NCI-H226 (cell line): ENCODE measurements at places on chromosomes 2 and 18.

GRCh38 chr2:51013079-51013932 lies 18.6 kb downstream of the NRXN1 start:
- no peak for DNase-seq

DNA sequence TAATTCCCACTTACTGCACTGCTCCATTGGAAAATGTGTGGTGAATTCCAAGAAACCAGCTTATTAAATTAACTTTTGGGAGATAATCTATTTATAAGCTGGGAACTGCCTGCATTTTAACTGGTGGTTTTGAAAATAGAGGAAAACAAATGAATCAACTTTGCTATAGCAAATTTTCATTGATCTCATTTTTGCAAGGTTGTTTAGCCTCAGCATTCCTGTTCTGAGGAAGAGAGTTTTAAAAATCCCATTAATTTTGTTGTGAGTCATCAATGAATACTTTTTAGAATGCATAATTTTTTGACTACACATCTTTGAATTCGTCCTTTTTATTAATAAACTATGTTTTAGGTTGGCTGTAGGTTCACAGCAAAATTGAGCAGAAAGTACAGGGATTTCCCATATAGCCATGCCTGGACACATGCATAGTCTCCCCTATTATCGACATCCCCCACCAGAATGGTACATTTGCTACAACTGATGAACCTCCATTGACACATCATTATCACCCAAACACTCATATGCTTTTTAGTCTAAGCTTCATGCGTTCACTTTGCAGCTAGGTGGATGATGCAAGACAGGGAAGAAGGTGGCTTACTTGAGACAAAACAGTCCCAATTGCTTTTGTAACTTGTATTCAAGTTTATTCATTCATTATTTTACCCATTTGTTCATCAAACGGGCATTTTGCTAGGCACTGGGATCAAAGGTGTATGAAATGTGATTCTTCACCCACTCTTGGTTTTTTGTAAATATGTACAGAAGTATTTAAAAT lies 106.9 kb downstream of the ZNF521 start:
- no peak for DNase-seq

DNA sequence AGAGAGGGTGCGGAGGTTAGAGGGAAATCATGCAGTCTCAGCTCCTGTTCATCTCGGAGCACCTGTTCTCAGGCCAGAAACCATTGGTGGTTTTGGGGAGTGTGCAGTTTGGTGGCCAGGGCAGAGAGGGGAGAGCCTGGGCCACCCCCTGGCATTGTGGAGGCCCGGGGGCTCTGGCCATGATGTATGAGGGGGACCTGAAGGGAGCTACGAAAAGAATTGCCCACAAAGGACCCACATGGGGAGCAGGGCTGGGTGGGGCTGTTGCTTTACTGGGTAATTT lies 87.7 kb downstream of the DGKD start:
- DNase-seq = no peak

- no peak for DNase-seq
Observed at GRCh38 chr2:1941556-1941955, 197.2 kb upstream of the PXDN start.

DNA sequence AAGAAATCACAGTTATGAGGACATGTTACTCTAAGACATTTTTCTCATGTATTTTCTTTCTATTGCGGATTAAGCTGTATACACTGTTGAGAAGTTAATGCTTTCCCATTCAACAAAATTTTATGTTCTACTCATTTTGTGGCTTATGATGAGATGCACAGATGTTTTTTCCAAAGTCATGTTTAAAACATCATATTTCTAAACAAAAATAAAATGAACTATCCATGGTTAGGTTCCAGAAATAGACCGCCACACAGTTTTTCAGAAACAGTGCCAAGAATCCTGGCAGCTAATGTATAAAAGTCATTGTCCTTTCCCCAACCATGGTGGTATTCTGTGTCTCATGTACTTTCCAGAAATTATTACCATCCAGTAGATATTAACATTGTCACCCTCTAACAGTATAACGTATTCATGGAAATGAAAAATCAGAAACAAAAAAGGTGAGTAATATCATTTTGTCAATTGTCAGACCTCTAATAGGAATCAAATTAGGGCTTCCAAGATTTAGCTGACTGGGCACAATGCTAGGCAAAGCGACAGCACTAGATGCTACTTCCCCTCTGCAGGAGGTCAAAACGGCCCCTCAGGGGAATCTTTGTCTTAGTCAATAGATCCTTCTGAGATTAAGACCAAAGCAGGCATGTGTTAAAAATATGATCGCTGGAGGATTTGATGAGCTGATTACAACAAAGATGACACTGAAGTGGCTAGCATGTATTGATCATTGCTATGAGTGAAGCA lies 54.4 kb upstream of the ZNF397 start:
- DNase-seq = no peak

- no peak for DNase-seq
Observed at GRCh38 chr2:120701096-120701495, 34.6 kb upstream of the GLI2 start.

GRCh38 chr2:149329068-149329467 lies 1.3 kb upstream of the LYPD6 start:
- DNase-seq = no peak

DNA sequence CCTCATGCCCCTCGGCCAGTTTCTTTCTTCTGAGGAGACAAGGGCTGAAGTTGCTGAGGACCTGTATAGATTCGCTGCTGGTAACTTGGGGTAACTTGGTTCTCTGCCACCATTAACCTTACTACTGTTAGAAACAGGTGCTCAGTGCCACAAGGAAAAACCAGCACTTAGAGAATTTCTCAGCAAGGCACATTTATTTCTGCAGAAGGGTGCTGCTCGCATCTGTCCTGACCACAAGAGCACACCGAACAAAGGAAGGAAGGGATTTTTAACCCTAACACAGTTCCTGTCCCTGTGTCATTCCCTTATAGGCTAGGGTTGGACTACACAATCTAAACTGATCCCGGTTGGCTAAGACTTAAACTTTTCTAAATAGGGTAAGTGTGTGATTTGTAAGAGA lies 154.1 kb downstream of the SOCS6 start:
- DNase-seq = no peak

DNA sequence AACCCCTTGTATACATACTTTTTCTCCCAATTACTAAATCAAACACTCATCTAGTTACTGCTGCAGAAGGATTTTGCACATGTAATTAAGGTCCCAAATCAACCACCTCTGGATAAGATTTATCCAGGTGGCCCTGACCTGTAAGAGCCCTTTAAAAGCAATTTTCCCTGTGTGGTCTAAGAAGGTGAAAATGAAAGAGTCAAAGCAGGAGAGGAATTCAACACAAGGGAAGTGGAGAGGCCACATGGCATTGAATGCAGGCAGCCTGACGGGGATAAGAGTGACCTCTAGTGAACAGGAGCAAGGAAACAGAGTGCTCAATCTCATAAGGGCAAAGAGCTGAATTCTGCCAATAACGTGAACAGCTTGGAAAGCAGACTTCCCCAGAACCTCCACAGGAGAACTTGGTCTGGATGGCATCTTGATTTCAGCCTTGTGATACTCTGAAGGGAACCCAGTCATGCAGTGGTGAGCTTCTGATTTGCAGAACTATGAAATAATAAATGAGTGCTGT lies 27.2 kb downstream of the PPP3R1 start:
- peak; percentile 21 for DNase-seq

- DNase-seq = peak; percentile 7
Observed at GRCh38 chr2:100984892-100985307, 17.2 kb upstream of the RPL31 start.

GRCh38 chr2:165016772-165017411 lies 61.6 kb upstream of the SLC38A11 start:
- DNase-seq = peak; percentile 75

DNA sequence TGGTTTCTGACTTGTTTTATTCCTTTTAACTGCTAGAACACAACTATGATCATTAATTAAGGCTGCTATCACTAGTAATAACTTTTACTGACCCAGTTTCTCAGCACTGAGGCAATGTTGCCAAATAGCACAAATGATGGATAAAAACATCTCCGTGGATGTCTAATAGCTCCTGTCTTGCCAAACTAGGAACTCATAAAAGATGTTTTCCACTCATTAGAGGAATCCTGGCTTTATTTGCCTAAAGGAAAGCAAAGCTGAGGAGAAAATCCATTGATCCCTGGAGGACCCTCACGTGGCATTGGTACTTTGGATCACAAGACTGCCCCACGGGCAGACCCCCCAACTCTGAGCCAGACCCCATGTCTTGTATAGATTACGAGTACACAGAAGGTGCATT lies 96.1 kb upstream of the ZNF397 start:
- DNase-seq = no peak

GRCh38 chr2:174617718-174618117 lies 20.1 kb upstream of the WIPF1 start:
- no peak for DNase-seq

DNA sequence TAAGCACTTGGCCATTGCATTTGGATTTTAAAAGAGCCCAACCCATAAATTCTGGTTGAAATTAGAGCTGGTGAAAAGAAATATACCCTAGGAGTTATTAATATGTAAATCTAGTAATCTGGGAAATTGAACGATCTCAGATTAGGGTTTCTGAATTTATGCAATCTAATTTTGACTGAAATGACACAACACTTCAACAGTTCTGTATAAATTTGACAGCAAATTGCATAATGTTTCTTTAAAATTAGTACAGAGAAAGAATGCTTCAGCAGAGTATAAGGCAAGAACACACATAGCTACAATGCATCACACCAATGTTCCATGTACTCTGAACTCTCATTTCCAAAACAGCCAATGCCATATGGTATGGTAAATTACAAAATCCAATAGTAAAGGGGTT lies 201.5 kb upstream of the ITGA4 start:
- DNase-seq = no peak

GRCh38 chr2:120437604-120438000 lies 91.7 kb downstream of the INHBB start:
- no peak for DNase-seq

DNA sequence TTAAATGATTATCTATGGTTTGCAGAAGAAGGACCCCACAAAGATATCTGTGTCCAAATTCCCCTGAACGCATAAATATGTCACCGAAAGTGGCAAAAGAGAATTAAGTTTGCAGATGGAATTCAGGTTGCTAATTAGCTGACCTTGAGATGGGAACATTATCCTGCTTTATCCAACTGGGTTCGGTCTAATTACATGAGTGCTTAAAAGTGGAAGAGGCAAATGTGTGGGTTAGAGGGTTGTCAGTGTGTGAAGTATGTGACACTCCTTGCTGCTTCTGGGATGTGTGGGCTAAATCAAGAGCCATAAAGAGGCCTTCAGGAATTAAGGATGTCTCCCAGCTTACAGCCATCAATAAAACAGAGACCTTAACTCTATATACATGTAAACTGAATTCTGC lies 53.5 kb downstream of the CDH19 start:
- DNase-seq = no peak

GRCh38 chr2:108594982-108595464 lies 60.8 kb downstream of the LIMS1 start:
- DNase-seq = peak; percentile 97

DNA sequence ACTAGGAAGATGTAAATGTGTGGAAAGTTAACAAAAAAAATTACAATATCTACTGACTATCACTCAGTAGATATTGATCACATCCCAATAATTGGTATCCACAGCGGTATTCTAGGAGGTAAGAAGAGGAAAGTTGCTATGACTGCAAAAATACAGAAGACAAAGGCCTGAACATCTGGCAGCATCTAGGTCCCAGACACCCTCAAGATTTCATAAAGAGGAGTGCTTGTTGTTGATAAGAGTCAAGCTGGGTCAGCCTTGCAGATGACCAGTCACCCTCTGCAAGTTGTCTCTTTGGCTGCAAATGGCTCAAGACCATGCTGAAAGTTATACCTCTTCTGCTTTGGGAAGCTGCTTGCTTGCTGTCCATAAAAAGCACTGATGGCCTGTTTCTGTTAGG lies 228.4 kb upstream of the FBXO11 start:
- no peak for DNase-seq

GRCh38 chr2:106841886-106842645 lies 43.9 kb downstream of the ST6GAL2 start:
- no peak for DNase-seq

DNA sequence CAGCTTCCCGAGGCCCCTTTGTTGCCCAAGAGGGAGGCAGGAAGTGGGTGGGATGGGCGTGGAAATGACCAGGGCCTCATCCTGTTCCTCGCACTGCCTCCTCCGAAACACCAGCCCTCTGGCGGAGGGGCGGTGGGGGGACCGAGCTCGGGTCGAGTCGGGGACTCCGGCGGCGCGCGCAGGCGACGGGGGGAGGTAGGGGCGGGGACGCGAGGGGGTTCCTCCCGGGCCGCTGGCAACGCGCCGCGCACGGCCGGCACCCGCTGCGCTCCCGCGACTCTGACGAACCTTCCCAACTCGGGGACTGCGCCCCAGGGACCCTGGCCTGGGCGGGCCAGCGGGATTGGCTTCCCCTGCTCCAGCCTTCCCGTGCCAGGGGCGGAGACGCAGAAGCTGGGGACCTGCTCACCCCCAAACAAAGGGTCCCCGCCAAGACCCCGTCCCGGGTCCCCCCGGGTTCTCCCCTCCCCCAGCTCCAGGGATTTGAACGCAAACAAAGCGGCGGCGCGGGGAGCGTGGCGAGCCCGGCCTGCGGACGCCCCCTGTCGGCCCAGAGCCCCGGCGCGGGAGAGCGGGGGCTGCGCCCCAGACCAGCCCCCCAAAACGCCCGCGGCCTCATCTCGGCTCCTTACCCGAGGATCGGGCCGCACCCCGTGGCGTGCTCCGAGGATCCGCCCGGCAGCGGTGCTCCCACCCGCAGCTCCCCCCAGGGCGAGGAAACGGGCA lies 1.2 kb downstream of the SEMA4C start:
- DNase-seq = peak; percentile 91

- DNase-seq = no peak
Observed at GRCh38 chr2:107807988-107808387, 18.7 kb upstream of the RGPD4 start.

DNA sequence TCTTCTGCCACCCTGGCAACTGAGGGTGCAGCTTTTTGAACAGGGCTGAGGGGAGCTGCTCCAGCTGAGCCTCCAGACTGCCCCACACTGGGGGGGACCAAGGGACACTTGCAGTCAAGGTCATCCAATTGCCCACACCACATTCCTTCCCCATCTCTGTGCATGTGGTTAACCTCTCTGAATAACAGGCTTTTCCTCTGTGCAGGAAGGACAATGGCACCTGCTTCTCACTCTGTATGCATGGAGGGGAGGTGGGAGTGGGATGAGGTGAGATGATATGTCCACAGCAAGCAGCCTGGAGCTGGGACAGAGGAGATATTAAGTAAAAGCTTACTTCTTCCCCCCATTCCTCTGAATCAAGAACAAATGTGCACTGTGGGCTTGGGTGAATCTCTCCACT lies 39.1 kb upstream of the TEX51 start:
- DNase-seq = no peak

DNA sequence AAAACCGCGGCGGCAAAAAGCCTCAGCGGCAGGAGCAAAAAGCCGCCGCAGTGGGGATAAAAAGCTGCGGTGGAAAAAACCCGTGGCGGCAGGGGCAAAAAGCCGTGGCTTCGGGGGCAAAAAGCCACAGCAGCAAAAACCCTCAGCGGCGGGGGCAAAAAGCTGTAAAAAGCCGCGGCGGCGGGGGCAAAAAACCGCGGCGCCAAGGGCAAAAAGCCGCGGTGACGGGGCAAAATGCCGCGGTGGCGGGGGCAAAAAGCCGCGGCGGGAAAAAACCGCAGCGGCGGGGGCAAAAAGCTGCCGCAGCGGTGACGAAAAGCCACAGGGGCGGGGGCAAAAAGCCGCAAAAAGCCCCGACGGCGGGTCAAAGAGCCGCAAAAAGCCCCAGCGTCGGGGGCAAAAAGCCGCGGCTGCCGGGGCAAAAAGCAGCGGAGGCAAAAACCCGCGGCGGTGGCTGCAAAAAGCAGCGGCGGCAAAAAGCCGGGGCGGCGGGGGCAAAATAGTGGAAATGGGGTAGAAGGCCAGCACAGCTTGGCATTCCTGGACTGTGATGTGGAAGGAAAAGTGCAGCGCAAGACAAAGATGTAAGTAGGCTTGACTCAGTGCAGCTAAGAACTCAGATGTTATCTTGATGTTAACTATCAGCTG lies 151.8 kb downstream of the ANKRD30BL start:
- no peak for DNase-seq
